ENCODE measurements at places on chromosomes 7 and 10.

GRCh38 chr10:22251751-22252223 lies 34.0 kb upstream of the EBLN1 start:
- no peak for DNase-seq

GRCh38 chr10:8294779-8295178 lies 240.3 kb downstream of the GATA3 start:
- DNase-seq: no peak

GRCh38 chr10:116671274-116671926 lies 50.6 kb downstream of the PNLIPRP2 start:
- DNase-seq: no peak

- no peak for DNase-seq
Observed at GRCh38 chr7:6448943-6449543, 1.3 kb upstream of the DAGLB start.

DNA sequence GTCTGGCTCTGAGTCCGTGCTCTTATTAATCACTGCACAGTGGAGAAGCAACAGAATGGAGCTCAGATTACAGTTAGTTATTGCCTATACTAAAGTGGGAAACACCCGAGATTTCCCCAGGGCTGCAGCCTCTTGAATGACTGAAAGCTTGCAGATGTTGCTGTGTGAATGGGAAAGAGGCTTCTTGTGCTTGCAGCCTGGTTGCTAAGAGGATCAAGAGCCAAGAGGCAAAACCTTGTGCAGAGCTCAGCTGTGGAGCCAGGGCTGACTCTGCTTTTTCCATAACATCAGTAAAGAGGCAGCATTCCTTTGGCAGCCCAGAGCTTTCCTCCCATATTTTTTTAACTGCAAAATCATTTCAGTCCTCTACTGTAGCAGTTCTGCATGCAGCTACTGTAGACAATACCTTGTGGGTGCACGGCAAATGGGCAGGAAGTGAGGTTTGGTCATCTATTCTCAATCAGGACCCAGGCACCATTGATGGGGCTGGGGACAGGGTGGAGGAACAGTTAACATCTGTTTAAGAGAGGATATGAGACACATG lies 86.5 kb downstream of the RALA start:
- peak; percentile 99 for DNase-seq

DNA sequence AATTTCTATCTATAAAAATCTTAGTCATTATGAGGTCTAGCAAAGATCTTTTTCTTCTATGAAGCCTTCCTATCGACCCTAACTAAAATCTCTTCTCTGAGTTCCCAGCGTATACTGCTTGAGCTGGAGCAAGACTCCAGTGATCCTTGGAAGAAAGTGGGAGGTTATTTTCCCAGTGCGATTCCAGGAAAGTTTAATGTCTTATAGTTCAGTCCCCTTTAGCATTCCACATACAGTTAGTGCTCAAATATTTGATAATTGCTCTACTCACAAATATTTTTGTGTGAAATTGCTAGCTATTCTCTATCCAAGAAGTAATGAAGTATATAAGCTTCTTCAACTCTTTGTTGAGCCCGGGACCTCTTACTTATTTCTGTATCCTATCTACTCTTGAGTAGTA lies 47.7 kb downstream of the ZEB1 start:
- no peak for DNase-seq

Data from forelimb muscle (tissue), 1 donor.